ENCODE measurements at places on chromosomes 1 and 21.

DNA sequence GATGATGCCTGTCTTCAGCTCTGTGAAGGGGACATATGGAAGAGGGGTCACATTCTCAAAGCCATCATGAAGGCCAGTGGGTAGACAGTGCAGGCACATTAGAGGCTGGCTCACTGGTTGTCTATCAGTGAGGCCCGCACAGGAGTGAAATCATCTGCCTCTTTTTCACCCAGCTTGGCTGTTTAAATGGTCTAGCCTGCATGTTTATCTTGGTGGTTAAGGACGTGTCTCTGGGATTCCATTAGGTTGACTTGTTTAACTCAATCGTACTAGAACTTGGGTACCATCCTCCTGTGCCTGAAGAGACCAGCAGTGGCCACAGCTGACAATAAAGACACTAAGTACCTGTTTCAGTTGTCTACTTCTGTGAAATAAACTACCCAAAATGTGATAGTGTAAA lies 219.3 kb downstream of the PLPP3 start:
- DNase-seq: no peak

DNA sequence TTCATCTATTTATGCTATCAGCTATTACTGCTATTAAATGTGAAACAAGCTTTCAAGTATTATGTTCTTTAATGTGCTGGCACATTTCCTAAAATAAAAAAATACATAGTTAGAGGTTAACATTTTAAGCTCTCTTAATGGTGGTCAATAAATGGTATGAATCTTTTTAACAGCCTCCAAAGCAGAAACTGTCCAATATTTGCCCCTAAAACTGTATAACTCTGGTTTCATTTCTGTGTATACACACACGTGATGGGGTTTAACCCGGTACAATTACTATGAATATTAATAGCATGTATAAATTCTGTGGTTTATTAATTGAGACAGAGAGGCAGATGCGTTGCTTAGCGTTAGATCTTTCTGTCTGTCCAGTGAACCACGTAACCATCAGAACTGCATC lies 2.2 kb downstream of the ESRRG start:
- no peak for DNase-seq

DNA sequence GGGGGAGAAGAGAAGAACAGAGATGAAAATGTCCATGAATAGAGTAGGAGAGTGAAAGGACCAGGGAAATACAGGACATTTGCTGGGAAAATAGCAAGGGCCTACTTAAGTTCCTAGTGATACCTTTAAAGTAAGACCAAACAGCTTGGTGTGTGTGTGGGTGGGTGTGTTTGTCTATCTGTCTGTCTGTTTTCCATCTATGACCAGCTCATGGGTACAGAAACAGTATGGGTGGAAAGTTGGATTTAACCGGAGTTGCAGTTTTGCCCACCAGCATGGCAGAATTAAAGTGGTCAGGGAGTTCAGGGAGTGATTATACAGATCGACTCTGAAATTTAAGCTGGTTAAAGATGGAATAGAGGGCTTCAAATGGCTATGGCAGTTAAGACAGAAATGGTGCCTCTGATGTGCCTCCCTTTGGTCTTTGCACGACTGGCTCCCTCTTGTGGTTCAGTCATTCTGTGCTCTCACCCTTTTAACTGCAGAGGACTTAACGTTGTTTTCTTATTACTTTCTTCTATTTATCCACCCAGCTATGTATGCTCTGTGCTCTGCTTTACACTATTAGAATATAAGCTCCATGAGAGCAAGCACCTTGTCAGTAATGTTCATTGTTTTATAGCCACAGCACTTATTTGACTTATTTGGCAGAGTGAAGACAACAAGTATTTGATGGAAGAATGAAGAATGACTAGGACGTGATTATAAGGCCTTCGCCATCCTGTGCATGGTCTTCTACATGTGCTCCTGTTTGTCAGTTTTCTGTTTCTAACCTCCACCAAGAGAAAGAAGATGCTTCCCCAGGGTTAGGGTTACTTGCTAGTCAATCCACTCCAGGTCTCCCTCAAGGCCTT lies 72.7 kb upstream of the AK4 start:
- DNase-seq: peak; percentile 60

- DNase-seq: peak; percentile 92
These were observed 15.5 kb upstream of the CD247 start for GRCh38 chr1:167533851-167534300.

- DNase-seq: peak; percentile 81
These were observed 590 bp downstream of the CNN3 start for GRCh38 chr1:94926126-94926914.

GRCh38 chr1:82343381-82343780 lies 542.6 kb downstream of the ADGRL2 start:
- DNase-seq: no peak

- DNase-seq: no peak
These were observed 400.1 kb downstream of the NEGR1 start for GRCh38 chr1:71882226-71882625.

Data from tongue (tissue), 3 donors.